ENCODE measurements at places on chromosomes 4 and X. TPM values are rescaled to one million over a fixed set of nuclear protein-coding genes. Genes with fewer than 3 reads are reported as not detected.

DNA sequence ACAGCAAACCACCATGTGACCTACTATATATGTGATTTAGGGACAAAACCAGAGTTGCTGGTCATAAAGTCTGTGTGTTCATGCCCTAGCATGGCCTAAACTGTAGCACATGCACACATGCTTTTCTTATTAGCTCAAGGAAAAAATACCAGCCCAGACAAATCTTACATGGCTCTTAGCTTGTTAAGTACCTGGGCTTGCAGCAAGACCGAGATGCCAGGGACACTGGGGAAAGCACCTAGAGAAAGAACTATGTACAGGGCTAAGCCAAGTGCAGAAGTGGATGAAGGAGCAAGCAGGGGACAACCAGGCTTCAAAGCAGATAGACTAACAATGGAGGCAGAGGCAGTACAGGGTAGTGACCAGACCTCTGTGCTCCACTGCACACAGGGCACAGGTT is 3.4 kb upstream of the GABRE start:
- DNase-seq: no peak
- peaks cover 7% of the 10 kb centered on the region for H3K4me1 ChIP-seq

- no peaks in the 10 kb centered on the region for H3K27me3 ChIP-seq
- H3K36me3 ChIP-seq: no peaks in the 10 kb centered on the region
- no peak overlapping the region for H3K27ac ChIP-seq
- no peak overlapping the region for H3K4me3 ChIP-seq
Observed at GRCh38 chrX:148135738-148136137, 154.6 kb downstream of the FMR1NB start.

DNA sequence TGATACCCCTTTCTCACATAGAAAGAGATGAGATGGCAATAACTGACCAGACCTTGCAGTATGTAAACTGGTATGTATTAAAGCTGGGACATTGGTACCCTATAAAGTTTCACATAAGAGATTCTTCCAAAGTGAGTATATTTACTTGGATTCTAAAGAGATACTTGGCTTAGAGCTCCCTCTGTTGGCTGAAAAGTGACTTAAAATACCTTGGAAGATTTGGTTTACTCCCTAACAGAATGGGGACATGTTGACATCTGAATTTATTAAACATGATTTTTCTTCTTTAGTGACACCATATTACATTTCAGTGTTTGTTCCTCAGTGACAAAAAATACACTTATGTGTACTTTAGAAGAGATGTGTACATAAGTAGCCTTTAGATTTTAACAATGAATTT is 47.9 kb upstream of the RGN start:
- H3K4me1 ChIP-seq: no peaks in the 10 kb centered on the region
- no peaks in the 10 kb centered on the region for H3K27me3 ChIP-seq
- DNase-seq: no peak
- no peaks in the 10 kb centered on the region for H3K36me3 ChIP-seq
- no peak overlapping the region for H3K27ac ChIP-seq

GRCh38 chrX:94493405-94493804 is 819.4 kb downstream of the FAM133A start:
- no peaks in the 10 kb centered on the region for H3K36me3 ChIP-seq
- H3K4me3 ChIP-seq: no peak overlapping the region

Gene TRPC3
- total RNA-seq: 3.4 TPM

DNA sequence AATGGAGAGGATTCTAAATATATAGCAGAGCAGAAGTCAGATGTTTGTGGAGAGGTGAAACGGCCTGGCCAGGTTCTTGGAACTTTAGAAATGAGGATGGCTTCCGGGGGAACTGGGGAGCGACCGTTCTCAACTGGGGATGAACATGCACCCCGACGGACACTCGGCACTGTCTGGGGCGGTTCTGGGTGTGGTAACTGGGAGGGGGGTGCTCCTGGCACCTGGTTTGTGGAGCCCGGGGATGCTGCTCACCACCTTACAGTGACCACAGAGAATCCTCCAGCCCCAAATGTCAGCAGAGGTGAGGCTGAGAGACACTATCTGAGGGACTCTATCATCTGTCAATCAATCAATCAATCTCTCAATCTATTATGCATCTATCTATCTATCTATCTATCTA is 69.0 kb upstream of the PPP2R3B start:
- H3K27me3 ChIP-seq: no peaks in the 10 kb centered on the region
- H3K36me3 ChIP-seq: no peaks in the 10 kb centered on the region
- H3K4me3 ChIP-seq: no peak overlapping the region
- no peaks in the 10 kb centered on the region for H3K4me1 ChIP-seq
- no peak overlapping the region for H3K27ac ChIP-seq

DNA sequence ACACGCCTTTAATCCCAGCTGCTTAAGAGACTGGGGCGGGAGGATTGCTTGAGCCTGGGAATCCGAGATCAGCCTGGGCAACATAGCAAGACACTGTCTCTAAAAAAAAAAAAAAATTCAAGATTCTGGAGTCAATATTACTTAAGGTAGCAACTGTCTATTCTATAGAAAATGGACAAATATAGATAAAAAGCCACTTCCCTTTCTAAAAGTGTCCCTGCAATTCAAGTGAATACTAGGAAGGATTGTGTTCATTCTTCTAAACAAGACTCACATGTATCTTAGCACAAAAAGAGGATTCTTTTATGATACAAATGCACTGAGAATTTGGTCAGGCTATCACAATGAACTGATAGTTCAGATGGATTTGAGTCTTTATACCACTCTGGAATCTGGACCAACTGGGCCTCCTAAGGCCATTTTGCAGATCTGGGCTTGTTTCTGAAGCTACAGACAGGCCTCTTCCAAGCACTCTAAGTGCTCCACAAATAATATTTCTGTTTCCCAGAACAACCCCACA is 7.0 kb downstream of the PKD2 start:
- H3K27me3 ChIP-seq: no peaks in the 10 kb centered on the region

DNA sequence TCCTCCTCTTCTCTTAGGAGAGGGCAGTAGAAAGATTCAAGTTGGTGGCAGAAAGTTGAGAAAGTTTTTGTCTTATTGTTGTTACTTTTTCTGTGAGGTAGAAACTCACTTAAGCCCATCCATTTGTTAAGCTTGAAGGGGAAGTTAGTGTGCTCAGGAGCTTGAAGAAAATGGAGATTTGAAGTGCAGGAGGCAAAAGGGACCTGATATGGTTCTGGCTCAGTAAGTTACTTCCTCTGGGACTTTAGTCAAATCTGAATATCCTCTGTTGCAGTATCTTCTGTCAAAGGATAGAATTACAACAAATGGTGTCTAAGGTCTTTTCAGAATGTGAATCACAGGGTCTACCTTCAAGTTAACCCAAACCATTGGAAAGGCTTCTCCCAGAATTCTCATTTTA is 46.2 kb downstream of the CXCL13 start:
- H3K27ac ChIP-seq: peak overlapping the region; percentile 75
- no peaks in the 10 kb centered on the region for H3K27me3 ChIP-seq
- H3K4me1 ChIP-seq: peaks cover 31% of the 10 kb centered on the region
- H3K36me3 ChIP-seq: no peaks in the 10 kb centered on the region

Gene SLC6A14
- total RNA-seq: 0.55 TPM

Gene TMPRSS11D
- total RNA-seq: 3.4 TPM

Gene CENPVL2
- total RNA-seq: not detected

Gene SYP
- 2.5 TPM for total RNA-seq

Gene NKX1-1
- not detected for total RNA-seq

DNA sequence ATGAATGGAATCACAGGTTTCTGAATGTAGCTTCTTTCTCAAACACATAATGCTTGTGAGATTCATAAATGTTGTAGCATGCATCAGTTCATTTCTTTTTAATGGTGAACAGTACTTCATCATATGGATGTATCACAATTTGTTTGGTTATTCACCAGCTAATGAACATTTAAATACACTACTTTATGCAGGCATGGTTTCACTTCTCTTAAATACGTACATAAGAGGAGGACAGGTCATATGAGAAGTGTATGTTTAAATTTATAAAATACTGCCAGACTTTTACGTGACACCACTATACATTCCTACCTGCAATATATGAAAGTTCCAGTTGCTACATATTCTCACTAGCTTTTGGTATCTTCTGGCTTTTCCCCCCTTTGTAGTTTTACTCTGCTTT is 65.4 kb downstream of the ANKRD17 start:
- no peak overlapping the region for H3K4me3 ChIP-seq
- H3K36me3 ChIP-seq: no peaks in the 10 kb centered on the region
- DNase-seq: no peak
- H3K4me1 ChIP-seq: no peaks in the 10 kb centered on the region
- no peaks in the 10 kb centered on the region for H3K27me3 ChIP-seq

DNA sequence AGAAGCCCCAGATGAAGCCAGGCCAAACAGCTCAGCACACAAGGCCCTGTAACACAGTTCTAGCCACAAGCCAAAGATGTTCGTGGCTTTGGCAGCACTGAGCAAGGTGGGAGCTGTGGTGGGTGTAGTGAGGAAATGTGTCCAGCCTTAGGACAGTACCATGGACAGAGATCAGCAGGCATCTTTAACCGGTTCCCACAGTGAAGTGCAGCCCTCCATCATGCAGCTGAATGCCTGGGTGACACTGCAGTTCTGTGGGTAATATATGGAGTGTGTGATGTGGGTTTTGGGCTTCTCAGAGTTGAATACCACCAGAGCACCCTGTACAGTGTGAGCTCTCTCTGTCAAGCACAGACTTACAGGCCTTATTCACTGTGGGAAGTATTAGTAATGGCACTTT is 6.0 kb upstream of the NEXMIF start:
- H3K4me1 ChIP-seq: no peaks in the 10 kb centered on the region
- H3K27me3 ChIP-seq: no peaks in the 10 kb centered on the region
- no peaks in the 10 kb centered on the region for H3K36me3 ChIP-seq
- H3K4me3 ChIP-seq: no peak overlapping the region
- DNase-seq: no peak
- no peak overlapping the region for H3K27ac ChIP-seq

Gene ABLIM2
- 17.2 TPM for total RNA-seq

DNA sequence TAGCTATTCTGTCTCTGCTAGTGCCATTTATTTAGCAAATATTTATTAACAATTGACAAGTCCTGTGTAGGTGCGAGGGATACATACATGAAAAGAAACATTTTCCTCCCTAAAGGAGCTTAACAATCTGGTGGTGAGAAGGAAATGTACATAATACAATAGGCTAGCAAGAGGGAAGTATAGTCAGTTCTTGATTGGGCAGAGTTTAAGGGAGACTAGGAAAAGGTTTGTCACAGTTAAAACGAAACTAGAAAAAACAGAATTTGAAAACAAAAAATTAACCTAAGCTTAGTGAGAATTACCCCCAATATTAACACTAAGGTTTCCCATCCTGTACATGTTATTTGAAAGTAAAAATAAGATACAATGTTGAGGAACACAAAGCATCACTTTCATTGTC is 8.6 kb upstream of the MAML3 start:
- no peak overlapping the region for H3K4me3 ChIP-seq
- H3K4me1 ChIP-seq: peaks cover 16% of the 10 kb centered on the region
- H3K27ac ChIP-seq: no peak overlapping the region
- no peaks in the 10 kb centered on the region for H3K36me3 ChIP-seq
- no peak for DNase-seq

DNA sequence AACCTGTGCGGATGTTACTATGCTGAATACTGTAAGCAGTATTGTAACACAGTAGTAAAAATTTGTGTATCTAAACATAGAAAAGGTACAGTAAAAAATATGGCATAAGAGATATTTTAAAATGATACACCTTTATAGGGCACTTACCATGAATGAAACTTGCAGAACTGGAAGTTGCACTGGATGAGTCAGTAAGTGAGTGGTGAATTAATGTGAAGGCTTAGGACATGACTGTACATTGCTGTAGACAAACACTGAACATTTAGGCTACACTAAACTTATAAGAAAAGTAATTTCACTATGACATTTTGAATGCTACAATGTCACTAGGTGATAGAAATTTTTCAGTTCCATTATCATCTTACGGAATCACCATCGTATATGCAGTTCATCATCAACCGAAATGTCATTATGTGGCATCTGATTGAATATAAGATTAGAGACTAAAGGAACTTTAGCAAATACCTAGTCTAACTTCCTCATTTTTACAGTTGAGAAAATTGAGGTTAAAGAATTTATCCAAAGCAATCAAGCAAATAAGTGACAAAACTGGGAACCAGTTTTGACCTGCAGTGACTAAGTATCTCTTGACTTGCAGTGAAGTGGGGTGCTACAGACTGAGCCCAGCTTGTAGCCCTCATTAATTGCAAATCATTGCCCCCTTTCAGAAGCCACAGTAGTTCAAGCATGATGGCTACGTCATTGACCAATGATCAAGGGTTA is 55.3 kb downstream of the EGF start:
- no peak overlapping the region for H3K4me3 ChIP-seq
- peak; percentile 12 for DNase-seq
- H3K27me3 ChIP-seq: no peaks in the 10 kb centered on the region

Gene PRR32
- not detected for total RNA-seq

- DNase-seq: no peak
- H3K4me1 ChIP-seq: no peaks in the 10 kb centered on the region
- no peak overlapping the region for H3K27ac ChIP-seq
- H3K4me3 ChIP-seq: no peak overlapping the region
Observed at GRCh38 chrX:19017271-19017670, 33.4 kb upstream of the PHKA2 start.

DNA sequence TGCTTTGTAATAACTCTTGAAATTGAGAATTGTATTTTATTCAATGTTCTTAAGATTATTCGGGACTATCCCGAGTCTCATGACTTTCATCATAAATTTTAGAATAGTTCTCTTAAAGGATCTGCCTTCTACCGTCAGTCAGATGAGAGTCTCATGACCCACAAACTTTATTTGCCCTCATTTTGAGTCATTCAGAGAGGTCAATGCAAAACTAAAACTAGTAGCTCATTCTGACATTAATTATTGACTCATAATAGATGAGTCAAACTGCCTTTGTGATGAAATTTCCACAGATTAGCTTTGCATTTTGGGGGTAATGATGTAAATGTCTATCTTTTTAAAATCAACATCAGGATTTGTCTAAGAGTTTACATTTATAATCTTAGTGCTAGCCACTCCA is 1527.3 kb downstream of the TECRL start:
- no peak overlapping the region for H3K4me3 ChIP-seq
- no peaks in the 10 kb centered on the region for H3K27me3 ChIP-seq

GRCh38 chr4:123102897-123103471 is 180.6 kb upstream of the NUDT6 start:
- no peaks in the 10 kb centered on the region for H3K4me1 ChIP-seq
- H3K27ac ChIP-seq: no peak overlapping the region
- DNase-seq: no peak
- H3K4me3 ChIP-seq: no peak overlapping the region

Measured in transverse colon (tissue), 4 donors.